ENCODE measurements at places on chromosomes 7 and 10.
A peak's percentile ranks its signal among the peaks of the same experiment; 100 is the strongest.

GRCh38 chr10:103096130-103096529 lies 96.9 kb downstream of the NT5C2 start:
- DNase-seq = no peak

DNA sequence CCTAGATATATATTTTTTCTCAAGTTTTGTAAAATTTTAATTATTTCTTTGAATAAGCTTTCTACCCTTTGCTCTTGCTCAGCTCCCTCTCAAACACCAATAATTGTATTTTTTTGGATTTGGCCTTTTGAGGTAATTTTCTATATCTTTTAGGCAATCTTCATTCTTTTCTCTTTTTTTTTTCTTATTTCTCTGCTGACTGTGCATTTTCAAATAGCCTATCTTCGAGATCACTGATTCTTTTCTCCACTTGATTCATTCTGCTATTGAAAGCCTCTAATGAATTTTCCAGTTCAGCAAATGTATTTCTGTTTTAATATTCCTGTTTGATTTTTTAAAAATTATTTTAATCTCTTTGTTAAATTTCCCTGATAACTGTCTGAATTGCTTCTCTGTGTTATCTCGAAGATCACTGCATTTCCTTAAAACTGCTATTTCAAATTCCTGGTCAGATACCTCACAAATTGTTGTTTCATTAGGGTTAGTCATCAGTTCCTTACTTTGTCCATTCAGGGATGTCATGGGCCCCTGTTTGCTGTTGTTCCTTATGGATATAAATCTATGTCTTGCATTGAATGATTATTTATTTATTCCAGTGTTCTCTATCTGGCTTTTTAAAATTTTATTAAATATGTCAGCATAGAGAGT lies 100.1 kb upstream of the UNC5B start:
- no peak for DNase-seq

GRCh38 chr7:155790666-155791065 lies 21.6 kb downstream of the SHH start:
- no peak for DNase-seq

- DNase-seq = peak; percentile 79
These were observed 194.3 kb downstream of the ZMYND11 start for GRCh38 chr10:329361-330099.

DNA sequence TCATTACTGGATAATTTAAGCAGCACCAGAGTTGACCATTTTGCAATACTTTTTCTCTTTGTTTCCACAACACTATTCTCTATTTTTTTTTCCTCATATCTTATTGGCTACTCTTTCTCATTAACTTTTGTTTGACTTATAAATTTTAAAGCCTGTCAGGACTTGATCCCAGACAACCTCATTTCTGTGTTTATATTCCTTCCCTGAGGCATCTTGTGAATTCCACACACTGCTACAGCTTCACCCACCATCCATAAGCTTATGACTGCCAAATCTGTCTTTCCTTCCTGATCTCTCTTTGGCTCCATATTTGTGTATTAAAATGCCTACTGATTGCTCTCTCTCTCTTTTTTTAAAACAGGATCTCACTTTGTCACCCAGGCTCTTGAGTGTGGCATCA lies 124.6 kb upstream of the MBL2 start:
- DNase-seq = no peak

DNA sequence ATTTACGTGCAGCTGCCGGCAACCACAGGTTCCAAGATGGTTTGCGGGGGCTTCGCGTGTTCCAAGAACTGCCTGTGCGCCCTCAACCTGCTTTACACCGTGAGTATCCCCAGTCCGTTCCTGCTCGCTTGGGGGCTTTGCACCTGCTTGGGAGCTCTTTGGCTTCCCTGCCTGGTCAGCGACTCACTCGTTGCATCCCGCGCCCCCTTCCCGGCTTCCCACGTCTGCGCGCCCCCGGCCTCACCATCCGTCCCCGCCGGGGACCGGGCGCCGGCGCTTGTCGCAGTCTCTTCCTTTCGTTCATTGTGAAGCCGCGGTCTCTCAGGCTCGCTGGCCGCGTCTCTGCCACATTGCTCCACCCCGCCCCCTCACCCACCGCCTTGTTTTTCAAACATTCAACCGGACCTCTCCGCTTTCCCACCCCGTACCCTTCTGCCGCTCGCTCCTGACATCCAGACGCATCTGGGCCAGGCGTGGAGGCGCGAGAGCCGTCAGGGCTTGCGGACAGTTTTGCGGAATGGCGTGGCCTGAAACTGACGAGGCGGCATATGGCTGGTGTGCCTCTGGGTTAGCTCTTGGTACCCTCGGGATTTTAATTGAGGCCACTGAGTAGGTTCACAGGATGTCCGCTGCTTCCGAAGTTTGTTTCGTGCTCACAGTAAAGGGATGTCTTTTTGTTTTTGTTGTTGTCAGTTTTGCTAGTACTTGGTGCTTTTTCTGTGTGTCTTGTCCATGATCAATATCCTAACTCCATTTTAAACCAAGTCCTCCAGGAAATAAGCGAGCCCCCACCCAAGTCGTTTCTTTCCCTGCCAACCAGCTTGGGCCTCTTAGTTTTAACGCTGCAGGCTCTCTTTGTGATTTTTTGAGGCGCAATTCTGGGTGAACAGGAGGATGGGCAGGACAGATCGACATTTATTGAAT lies 639 bp downstream of the TSPAN13 start:
- DNase-seq = peak; percentile 33

GRCh38 chr10:106711313-106711906 lies 453.1 kb downstream of the SORCS1 start:
- DNase-seq = peak; percentile 32

DNA sequence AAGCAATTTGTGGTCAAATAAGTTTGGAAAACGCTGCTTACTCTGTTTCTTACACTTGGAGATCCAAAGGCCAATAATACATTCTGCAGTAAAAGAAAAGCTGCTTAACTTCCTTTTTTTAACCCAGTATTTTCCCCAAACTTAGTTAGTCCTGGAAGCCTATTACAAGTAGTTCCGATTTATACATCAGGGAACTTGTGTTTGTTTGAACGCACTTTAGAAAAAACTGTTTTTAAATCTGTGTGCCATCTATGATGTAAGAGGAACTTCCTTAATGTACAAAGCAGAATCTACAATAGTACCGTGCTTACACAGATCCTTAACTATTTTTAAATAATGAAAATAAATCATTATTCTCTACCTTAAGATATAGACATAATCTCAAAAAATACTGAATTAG lies 23.0 kb downstream of the SFR1 start:
- no peak for DNase-seq

DNA sequence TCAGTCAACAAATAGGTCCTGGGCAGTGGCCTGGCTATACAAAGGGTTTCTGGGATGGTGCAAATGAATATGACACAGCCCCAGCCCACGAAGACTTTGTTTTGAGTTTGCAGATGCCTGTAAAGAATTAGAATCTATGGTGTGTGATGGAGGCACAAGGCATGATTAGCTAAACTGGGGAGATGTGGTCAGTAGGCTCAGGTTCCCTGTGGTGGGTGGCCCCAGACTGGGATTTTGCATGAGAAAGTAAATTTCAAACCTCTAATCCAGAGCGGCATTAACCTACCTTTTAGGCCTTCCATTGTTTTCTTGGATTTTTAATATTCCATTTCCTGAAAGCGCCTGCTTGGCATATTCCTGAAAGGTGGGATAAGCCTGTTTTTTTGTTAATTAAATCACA lies 6.4 kb upstream of the CPA5 start:
- no peak for DNase-seq

All from left ventricle myocardium inferior (tissue), 1 donor.